ENCODE measurements at places on chromosomes 3 and 15. TPM values are rescaled to one million over a fixed set of nuclear protein-coding genes. Genes with fewer than 3 reads are reported as not detected.

DNA sequence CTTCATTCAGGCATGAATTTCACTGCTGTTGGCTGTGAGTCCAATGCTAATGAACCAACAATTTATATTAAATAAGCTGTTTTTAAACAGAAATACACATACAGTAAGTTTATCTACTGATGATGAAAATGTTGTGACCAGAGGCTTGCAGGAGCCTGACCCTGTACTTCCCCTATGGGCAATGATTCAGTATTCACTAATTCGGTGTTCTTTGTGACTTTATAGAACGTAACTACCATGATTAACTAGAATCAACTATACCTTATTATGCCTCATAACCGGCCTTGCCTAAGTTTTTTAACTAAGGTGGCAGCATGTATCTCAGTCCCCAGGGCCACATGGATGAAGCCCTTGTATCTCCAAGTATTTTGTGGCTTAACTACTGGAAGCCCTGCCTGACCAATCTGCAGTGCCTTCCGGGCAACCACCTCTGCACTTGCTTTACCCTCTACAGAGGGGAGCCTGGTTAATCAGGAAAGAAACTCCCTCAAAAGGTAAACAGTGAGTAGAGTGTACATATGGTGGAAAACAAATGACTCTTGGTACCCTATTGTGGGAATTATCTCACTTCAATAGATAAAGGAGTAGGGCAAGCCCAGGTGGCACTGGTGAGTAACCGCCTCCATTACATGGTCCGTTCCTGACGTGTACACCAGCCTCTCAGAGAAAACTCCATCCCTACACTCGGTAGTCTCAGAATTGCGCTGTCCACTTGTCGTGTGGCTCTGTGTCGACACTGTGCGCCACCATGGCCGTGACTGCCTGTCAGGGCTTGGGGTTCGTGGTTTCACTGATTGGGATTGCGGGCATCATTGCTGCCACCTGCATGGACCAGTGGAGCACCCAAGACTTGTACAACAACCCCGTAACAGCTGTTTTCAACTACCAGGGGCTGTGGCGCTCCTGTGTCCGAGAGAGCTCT, 11.6 kb upstream of the CLDN18 start:
- DNase-seq = no peak

The WDR72 gene
- total RNA-seq = 1.8 TPM

DNA sequence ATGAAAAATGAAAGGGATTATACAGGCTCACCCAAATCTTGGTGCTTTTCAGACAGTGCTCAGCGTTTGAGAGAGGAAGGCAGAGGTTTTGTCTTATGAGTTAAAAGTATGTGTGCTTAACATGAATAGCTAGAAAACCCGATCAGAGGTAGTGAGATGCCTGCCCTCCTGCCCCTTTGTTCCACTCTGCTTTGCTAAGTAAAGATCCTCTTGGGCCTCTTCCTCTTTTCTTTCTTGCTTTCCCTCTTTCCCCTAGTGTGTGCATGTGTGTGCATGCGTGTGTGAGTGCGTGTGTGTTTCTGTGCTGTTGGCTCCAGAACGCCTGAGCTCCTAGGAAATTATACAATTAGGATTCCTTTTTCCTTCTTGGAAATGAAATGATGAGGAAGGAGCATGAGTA, 261.3 kb upstream of the NR2E3 start:
- DNase-seq = no peak

The NEK11 gene
- 13.2 TPM for total RNA-seq

- no peak for DNase-seq
These were observed 298.6 kb upstream of the ZNF717 start for GRCh38 chr3:76083992-76084391.

- no peak for DNase-seq
These were observed 61.3 kb upstream of the PRR23E start for GRCh38 chr3:127131424-127132170.

- no peak for DNase-seq
These were observed 94.7 kb downstream of the DLG1 start for GRCh38 chr3:197203714-197204146.

The FOXL2 gene
- not detected for total RNA-seq

The NR2F2 gene
- 72.1 TPM for total RNA-seq

- DNase-seq = no peak
These were observed 2.9 kb upstream of the GRM2 start for GRCh38 chr3:51703761-51704510.

GRCh38 chr3:191008074-191008473, 145.6 kb upstream of the GMNC start:
- DNase-seq = no peak

Data from PC-9 (cell line).